ENCODE measurements at places on chromosomes 5 and 9.

DNA sequence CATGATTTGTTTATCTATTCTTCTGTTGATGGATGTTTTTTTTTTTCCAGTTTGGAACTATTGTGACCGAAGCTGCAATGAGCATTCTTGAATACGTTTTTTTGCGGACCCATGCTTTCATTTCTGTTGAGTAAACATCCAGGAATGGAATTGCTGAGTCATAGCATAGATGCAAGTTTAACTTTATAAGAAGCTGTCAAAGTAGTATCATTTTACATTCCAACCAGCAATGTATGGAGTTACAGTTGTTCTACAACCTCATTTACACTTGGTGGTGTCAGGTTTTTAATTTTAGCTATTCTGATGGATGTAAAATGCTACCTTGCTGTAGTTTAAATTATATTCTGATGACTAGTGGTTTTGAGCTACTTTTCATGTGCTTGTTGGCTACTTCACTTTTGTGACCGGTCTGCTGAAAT is 49.0 kb downstream of the NPR3 start:
- no peak for DNase-seq

DNA sequence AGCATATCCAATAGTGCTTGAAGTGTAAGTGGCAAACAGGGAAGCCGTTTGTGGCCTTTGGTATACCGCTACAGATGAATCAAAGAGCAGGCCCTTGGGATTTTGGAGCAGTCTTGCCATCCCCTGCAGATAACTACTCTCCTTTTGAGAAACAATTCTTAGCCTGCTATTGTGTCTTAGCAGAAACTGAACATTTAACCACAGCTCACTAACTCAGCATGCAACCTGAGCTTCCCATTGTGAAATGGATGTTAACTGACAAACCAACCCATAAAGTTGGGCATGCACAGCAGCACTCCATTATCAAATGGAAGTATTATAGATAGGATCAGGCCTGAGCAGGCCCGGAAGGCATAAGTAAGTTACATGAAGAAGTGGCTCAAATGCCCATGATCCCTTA is 315.3 kb upstream of the PTGER4 start:
- DNase-seq, result no peak

DNA sequence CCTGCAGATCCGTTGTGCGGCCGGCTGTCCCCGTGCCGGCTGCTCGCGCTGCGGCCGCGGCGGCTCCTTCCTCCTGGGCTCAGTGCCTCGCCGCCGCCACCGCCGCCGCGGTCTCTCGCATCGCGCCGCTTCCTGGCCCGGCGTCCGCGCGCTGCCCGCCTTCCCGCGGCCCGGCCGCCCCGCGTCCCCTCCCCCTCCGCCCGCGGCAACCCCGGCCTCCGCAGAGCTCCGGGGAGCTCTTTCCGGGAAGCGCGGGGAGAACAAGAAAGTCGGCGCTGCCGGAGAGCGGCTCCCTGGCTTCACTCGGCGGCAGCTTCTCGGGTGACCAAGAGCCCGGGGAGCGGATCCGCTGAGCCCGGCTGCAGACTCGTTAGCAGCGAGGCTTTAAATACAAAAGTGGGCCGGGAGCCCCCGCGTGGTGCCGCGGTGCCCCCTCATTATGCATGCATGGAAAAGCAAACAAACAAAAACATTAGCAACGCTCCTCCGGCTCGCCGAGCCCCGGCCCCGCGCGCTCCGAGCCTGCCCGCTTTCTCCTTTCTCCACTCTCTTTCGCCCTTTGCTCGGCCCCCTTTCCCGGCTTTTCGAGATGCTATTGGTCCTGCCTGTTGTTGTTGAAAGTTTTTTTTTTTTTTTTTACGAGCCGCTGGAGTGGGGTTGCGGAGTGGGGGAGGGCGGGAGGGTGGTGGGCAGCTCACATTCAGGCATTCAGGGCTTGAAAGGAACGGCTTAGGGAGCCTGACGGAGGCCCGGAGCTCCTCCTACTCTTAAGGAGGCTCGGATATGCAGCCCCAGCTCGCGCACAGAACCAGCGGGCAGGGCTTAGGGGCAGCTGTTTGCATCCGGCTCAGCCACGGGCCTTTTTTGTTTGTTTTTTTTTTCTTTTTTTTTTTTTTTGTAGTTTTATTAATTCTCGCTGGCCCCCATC is at the start of gene GAS1:
Gene GAS1, minus strand, starts transcription at position 361 of the 928 bp plus-strand sequence. CDS start 727 bp downstream, outside the sequence.
- DNase-seq, result peak; percentile 82

DNA sequence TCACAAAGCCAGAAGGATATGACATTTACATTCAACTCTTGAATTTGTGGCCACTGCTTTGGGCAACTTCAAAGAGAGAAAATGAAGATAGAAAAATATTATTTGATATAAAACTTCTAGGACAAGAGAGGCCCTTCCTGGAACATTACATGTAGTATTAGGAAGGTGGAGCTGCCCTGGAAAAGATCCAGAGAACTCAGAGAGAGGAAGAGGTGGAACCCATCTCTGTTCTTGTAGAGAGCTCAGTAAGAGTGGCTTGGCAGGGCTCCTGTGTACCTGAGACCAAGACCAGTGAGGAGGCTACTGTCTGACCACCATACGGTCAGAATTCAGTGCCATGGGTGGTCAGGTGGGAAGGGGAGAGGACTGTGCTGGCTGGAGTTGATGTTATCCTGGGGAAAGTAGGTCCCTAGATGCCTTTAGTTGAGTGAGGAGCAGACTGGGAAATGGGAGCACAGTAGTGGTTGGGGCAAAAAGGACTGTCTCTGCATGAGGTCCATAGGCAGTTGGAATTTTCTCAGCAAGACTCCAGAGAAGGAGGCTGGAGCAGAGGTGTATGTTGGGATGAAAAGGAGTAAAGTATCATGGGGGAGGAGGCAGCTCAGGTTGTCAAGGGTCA is 7.6 kb downstream of the TGFBI start:
- DNase-seq, result no peak

DNA sequence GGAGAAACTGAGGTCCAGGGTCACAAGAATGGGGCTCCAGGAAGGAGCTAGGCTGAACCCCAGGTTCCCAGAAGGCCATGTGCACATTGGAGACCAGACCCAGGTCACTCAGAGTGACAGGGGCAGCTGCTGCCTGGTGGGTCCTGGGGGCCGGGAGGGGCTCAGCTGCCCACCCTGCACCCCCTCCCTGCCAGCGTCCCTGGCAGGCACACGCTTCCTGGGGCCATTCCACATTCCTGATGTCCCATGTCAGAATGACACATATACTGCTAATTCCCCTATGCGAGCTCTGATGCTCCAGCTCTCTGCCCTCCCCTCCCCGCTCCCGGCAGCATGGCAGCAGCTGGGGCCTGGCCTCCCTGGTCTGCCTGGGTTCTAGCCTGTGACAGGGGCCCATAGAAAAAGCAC is 14.0 kb downstream of the FGFR4 start:
- DNase-seq, result no peak

DNA sequence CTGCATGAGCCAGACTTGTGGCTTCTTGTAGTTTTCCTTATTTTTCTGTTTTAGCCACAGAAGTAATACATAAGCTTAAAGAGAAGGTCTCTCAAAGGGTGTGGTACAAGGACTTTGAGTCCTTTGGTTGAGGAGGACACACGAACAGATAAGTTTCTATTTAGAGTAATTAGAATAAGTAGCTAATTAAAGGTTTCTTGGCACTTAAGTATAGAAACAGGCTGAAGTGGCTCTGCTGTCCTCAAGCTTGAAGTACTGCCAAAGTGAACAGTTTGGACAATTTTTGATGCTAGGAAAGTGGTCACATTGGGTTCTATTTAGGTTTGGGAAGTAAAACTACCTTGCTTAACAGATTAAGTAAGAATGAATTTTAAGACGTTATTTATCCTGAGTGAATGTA is 278.3 kb upstream of the MPDZ start:
- no peak for DNase-seq

- no peak for DNase-seq
Measured at GRCh38 chr5:131389096-131389868, 125.4 kb downstream of the CDC42SE2 start.

DNA sequence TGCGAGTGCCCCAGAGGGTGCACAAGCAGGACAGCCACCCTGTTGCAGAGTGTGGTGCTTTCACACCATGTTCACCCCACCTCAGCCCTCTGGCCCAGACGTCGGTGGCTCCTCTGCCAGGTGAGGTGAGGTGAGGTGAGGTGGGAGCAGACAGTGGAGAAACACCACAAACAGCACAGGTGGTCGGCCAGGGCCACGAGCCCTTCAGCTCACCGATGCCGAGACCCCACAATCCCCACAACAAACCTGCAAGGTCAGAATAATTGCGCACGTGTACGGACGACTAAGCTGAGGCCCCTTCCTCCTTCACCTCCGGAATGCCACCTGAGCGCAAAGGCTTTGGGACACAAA is 10.5 kb downstream of the BRD3 start:
- DNase-seq, result no peak

DNA sequence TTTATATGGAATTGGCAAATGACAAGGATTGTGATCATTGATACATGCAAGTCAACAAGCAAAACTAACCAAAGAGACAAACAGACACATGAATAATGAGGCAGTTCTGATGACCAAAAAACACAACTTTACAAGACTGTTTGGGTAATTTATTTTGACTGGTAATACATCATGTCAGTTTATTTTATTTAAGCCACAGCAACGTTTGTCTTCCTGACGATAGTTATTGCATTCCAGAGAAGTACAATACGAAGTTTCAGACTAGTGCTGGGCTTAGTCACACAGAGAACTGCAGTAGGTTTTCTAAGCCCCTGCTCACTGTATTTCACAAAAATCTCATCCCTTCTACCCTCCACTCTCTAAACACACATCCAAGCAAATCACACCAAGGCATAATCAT is 514.2 kb downstream of the RAB3C start:
- no peak for DNase-seq

DNA sequence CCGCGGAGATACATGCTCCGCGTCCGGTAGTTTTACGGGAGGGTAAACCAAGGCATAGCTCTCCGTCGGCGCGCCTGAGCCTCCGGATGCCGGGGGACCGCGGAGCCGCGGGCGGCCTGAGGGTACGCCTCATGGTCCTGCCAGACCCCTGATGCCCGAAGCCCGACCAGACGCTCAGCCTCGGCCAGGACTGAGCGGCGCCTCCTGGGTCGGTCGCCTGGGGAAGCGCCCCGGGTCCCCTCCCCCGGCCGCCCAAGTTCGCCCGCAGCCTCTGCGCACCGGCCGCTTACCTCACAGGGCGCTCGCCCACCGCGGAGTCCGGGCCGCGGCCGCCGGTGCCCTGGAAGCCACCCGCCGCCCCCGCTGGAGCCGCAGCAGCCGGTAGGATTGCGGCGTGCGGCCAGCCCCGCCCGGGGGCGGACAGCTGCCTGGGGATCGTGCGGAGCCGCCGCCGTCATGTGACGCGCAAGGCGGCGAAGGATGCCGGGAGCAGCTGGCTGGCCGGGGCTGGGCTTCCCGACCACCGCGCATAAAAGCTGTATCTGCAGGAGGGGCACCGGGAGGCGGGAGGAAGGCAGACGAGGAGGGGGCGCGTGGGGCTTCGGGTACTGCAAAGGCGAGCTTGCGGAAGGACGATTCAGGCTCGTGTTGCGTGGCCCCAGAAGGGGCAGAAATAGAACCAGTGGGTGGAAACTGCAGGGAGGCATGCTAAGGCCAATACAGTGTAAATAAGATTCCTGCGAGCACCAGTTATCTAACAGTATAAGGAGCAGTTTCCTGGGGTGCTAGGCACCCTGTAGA is at the start of gene FBXO10:
Gene FBXO10, minus strand, starts transcription at position 460 of the 801 bp plus-strand sequence. CDS start 34,612 bp downstream, outside the sequence.
- peak; percentile 92 for DNase-seq

DNA sequence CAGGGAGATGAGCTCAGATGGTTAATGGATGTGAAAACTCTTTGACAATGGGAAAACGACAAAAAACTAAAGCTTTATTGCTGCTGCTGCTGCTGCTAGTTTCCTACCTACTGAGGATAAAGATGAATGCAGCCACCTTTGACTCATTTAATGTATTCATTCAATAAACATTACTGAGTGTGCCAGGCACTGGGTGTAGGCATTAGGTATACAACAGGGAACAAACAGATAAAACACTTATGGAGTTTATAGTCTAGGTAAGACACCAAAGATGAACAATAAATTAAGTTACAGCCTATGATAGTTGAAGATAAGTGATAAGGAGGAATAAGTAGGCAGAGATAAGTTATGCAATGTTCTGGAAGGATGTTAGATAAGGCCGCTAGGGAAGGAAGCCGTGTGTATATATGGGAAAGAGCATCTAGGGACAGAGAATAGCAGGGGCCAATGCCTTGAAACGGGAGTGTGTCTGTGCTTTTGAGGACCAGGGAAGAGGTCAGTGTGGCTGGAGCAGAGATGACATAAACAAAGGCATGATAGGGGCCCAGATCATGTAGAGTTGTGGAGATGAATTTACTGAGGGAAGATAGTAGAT is 477.6 kb downstream of the NTRK2 start:
- DNase-seq, result no peak

- DNase-seq, result peak; percentile 83
Measured at GRCh38 chr9:34664281-34665066, 2.0 kb upstream of the CCL27 start.

DNA sequence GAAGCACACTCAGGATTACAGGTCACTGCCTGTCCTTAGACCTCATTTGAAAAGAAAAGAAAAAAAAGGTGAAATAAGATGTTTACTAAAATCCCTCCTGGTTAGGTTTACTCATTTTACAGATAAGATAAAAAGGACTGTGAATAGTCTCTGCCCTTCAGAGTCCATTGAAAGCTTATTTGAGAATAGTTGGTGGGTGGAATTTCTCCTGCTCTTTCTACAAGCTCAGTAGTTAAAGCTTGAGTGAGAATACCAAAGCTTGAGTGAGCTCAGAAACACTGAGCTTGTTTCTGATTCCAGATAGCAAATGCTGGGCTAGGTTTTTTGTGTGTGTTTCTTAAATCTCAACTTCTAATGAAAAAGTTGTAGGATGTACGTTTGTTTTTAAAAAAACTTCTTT is 106.7 kb downstream of the SLF1 start:
- no peak for DNase-seq

- DNase-seq, result no peak
Measured at GRCh38 chr5:156870498-156870839, 20.4 kb downstream of the PPP1R2B start.

DNA sequence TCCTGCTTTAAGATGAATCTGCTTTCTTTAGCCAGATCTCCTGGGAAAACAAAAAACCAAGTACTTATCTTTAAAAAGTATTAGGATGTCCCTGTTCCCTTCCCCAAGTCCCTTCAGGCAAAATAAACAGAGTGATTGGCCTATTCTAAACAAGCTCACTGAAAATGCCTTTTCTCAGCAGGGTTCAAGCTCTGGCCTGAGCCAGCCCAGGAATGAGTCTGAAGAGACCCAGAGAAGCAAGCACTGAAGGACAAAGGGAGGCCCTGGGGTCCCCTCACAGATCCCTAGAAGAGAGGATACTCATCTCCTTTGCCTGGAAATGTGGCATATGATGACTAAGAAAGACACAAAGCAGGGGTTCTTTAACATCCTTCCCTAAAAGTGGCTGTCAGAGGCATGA is 66.8 kb upstream of the MAP1B start:
- no peak for DNase-seq

DNA sequence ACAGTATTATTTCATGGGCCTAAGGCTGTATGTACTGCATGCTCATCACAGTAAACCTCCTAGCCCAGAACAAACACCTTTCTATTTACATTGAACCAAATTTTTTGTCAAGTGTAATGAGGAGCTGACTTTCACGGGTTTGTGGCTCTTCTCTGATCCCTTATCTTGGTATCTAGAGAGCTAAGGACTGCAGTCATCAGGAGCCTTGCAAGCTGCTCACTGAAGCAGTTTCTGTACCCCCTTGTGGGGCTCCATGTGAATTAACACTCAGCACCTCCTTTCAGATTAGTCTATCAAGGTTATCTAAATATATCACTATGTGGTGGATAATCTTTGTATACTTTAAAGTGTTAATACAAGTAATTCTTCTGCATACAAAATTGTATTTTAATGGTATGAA is 108.2 kb downstream of the AUH start:
- DNase-seq, result no peak

- DNase-seq, result peak; percentile 13
Measured at GRCh38 chr5:132009706-132010405, 1.6 kb downstream of the ACSL6 start.

GRCh38 chr5:121503111-121503840 is 348.4 kb upstream of the FTMT start:
- DNase-seq, result peak; percentile 25

All from glutamatergic neuron (in vitro differentiated cells).